Spinal cord (tissue), 10 donors: ENCODE measurements at places on chromosomes 3 and 15. TPM values are rescaled to one million over a fixed set of nuclear protein-coding genes. Genes with fewer than 3 reads are reported as not detected.
A peak's percentile ranks its signal among the peaks of the same experiment; 100 is the strongest.

Gene AADAC
- total RNA-seq, result not detected

Gene IMPG2
- 3.1 TPM for total RNA-seq

Gene CCR3
- total RNA-seq, result 0.20 TPM

Gene GHSR
- 0.17 TPM for total RNA-seq

Gene PRSS50
- not detected for total RNA-seq

DNA sequence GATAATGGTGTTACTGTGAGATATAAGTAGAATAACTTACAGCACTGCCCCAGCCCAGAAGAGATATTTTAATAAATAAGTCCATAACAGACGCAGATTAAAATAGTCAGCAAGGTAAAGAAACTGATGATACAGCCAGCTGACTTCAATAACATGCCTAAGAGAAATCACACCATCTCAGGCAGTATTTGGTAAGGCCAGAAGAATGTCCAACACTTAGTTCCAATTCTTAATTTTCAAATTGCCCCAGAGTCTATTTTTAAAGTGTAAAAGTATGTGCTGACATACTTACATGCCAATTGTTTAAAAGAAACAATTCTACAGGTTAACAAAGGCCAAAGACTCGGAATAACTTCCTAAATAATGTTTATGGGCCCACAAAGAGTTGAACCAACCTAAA, 1.6 kb downstream of the GNB4 start:
- H3K4me3 ChIP-seq, result peak overlapping the region; percentile 82
- no peaks in the 10 kb centered on the region for H3K4me1 ChIP-seq
- no peak for DNase-seq
- peak overlapping the region; percentile 90 for H3K27ac ChIP-seq

- H3K4me1 ChIP-seq, result no peaks in the 10 kb centered on the region
- H3K27ac ChIP-seq, result peak overlapping the region; percentile 15
- DNase-seq, result peak; percentile 52
- H3K4me3 ChIP-seq, result no peak overlapping the region
Observed at GRCh38 chr3:64766440-64766839, 78.6 kb upstream of the ADAMTS9 start.

- H3K27ac ChIP-seq, result no peak overlapping the region
- DNase-seq, result no peak
- peaks cover 7% of the 10 kb centered on the region for H3K36me3 ChIP-seq
Observed at GRCh38 chr3:14424711-14425580, 22.5 kb downstream of the SLC6A6 start.

DNA sequence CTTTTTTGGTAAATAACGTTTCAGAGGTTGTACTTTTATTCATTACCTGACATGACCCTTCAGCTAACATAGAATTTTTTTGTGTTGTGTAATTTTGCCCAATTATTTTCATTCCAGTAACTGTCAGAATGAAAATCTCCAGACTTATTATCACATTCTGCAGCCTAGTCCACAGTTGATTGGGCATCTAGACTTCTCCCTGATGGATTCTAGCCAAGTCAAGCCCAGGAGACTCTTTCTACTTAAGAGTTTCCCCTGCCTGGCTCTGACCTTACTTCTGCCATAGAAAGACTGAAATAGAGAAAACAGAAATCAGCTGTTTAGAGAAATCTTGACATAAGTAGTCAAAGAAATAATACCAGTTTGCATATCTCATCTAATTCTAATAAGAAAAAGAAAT, 82.9 kb upstream of the CDAN1 start:
- no peak for DNase-seq
- H3K27ac ChIP-seq, result no peak overlapping the region
- H3K4me1 ChIP-seq, result no peaks in the 10 kb centered on the region
- H3K36me3 ChIP-seq, result peaks cover 3% of the 10 kb centered on the region

DNA sequence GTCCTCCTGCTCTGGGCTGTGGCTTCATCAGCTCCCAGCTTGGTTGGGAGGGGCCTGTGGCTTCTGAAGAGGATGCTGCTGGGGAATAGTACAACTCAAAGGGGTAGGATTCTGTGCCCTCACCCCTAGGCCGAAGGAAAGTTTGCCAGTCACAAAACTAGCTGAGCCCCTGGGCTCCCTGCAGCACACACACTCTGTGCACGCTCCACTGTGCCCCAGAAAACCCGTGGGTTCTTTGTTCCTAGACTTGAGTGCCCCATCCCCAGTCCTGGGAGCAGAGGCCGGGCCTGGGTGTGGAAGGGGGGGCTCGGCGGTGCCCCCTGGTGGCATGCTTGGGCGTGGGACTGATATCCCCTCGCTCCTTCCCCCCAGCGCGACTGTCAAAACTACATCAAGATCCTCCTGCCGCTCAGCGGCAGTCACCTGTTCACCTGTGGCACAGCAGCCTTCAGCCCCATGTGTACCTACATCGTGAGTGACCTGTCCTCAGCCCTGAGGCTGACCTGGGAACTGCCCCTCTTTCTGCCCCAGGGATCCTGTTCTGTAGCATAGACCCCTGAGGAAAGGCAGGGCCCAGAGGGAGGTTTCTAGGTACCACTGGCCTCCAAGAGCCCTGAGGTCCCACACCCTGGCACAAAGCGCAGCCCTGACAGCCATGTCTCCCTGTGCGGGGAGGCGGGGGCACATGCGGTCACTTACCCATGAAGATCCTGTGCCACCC, 14.2 kb downstream of the CIB1 start:
- peaks cover 67% of the 10 kb centered on the region for H3K36me3 ChIP-seq
- H3K27me3 ChIP-seq, result no peaks in the 10 kb centered on the region
- H3K4me1 ChIP-seq, result peaks cover 21% of the 10 kb centered on the region
- no peak overlapping the region for H3K4me3 ChIP-seq

- H3K27ac ChIP-seq, result peak overlapping the region; percentile 77
- no peak for DNase-seq
- H3K4me1 ChIP-seq, result peaks cover 3% of the 10 kb centered on the region
- H3K36me3 ChIP-seq, result no peaks in the 10 kb centered on the region
- no peak overlapping the region for H3K4me3 ChIP-seq
Observed at GRCh38 chr3:106130384-106131198, 261.8 kb upstream of the CBLB start.

DNA sequence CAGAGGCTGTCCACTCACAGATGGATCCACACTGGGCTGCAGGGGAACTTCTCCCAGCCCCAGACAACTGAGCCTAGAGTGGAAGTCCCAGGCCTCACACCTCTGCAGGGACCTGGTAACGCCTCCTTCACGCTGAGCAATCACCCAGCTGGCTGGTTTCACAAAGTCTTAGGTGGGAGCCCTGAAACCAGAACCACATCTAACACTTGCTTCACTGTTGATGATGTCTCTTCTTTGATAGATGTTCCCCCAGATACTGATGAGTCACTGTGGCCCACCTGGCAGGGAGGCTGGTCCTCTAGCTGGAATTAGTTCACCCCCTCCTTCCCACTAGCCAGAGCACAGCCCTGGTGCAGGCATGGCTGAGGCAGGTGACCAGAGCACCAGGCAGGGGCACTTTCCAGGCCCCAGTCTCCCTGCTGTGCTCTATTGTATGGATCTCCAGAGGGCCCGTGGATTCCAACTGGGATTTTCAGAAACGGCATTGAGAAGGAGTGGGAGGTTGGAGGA, 33.5 kb downstream of the MYL3 start:
- no peak overlapping the region for H3K4me3 ChIP-seq
- H3K27me3 ChIP-seq, result no peaks in the 10 kb centered on the region
- DNase-seq, result no peak
- H3K27ac ChIP-seq, result no peak overlapping the region

- no peak for DNase-seq
- H3K27ac ChIP-seq, result peak overlapping the region; percentile 16
- H3K4me1 ChIP-seq, result peaks cover 20% of the 10 kb centered on the region
- H3K4me3 ChIP-seq, result peak overlapping the region; percentile 53
- no peaks in the 10 kb centered on the region for H3K27me3 ChIP-seq
Observed at GRCh38 chr3:52896613-52897012, 735 bp downstream of the STIMATE start.

DNA sequence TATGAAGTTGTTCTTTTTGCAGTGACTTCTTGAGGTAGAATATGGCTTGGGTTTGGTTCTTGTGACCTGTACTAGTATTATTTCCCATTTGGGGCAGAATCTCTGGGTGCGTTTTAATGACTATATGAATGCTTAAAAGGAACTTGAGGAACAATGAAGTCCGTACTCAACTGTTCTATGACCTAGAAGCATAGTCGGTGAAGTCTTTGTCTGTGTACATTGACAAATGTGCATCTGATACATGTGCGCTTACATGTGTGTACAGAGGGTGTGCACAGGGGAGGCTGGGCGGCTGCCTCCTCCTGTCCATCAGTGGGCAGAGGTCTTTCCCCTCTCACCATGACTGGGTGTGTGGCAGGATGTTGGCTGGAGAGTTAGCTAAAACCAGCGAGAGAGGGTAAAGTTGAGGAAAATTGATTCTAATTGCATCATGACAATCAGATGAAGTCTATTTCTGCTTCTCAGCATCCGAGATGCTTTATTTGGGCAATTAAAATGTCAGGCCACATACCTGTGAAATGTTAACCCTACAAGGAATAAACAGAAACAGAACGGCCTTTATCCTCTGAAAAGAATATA, 1.0 kb upstream of the NR2F2 start:
- DNase-seq, result no peak
- peak overlapping the region; percentile 92 for H3K4me3 ChIP-seq
- peaks cover 29% of the 10 kb centered on the region for H3K4me1 ChIP-seq
- H3K27me3 ChIP-seq, result peaks cover 30% of the 10 kb centered on the region
- H3K36me3 ChIP-seq, result peaks cover 17% of the 10 kb centered on the region

GRCh38 chr3:188829130-188829529, 342.6 kb upstream of the TPRG1 start:
- no peaks in the 10 kb centered on the region for H3K36me3 ChIP-seq
- H3K4me3 ChIP-seq, result no peak overlapping the region
- no peak overlapping the region for H3K27ac ChIP-seq
- no peak for DNase-seq
- no peaks in the 10 kb centered on the region for H3K27me3 ChIP-seq

DNA sequence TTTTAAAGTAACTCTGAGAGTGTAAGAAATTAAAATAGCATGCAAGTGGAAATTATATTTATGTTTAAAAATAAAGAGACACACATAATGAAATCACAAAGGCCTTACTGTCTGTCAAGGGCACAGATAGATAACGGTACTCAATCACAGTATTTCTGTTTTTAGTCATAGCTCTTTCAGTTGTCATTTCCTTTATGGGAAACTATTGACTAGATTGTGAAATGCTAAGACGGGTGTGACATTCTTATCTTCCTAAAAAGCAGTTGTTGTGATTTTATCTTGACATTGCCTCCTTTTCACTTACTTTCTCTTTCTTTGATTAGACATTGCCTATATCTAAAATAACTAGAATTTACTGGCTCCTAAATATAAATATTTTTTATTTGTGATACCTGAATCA, 100.1 kb upstream of the PLSCR5 start:
- H3K4me3 ChIP-seq, result no peak overlapping the region
- H3K4me1 ChIP-seq, result no peaks in the 10 kb centered on the region
- H3K36me3 ChIP-seq, result no peaks in the 10 kb centered on the region

- DNase-seq, result peak; percentile 33
- H3K27ac ChIP-seq, result peak overlapping the region; percentile 45
- H3K4me1 ChIP-seq, result peaks cover 3% of the 10 kb centered on the region
- no peaks in the 10 kb centered on the region for H3K36me3 ChIP-seq
- H3K27me3 ChIP-seq, result no peaks in the 10 kb centered on the region
- no peak overlapping the region for H3K4me3 ChIP-seq
Observed at GRCh38 chr3:114660124-114660523, 366.3 kb downstream of the TIGIT start.

- H3K36me3 ChIP-seq, result no peaks in the 10 kb centered on the region
- H3K27me3 ChIP-seq, result no peaks in the 10 kb centered on the region
- no peaks in the 10 kb centered on the region for H3K4me1 ChIP-seq
- H3K27ac ChIP-seq, result no peak overlapping the region
Observed at GRCh38 chr3:79011821-79012529, 755.8 kb downstream of the ROBO1 start.

- no peak overlapping the region for H3K4me3 ChIP-seq
- no peaks in the 10 kb centered on the region for H3K4me1 ChIP-seq
- DNase-seq, result peak; percentile 19
Observed at GRCh38 chr3:185865247-185865646, 40.4 kb upstream of the IGF2BP2 start.

- H3K4me1 ChIP-seq, result no peaks in the 10 kb centered on the region
- H3K27me3 ChIP-seq, result no peaks in the 10 kb centered on the region
- DNase-seq, result no peak
- H3K4me3 ChIP-seq, result no peak overlapping the region
- H3K27ac ChIP-seq, result no peak overlapping the region
Observed at GRCh38 chr3:64617610-64618009, 70.2 kb downstream of the ADAMTS9 start.

- H3K27ac ChIP-seq, result no peak overlapping the region
- H3K27me3 ChIP-seq, result peaks cover 42% of the 10 kb centered on the region
- DNase-seq, result no peak
- no peak overlapping the region for H3K4me3 ChIP-seq
- H3K4me1 ChIP-seq, result peaks cover 22% of the 10 kb centered on the region
Observed at GRCh38 chr3:196969660-196970546, 1.3 kb upstream of the PIGZ start.

- no peak overlapping the region for H3K4me3 ChIP-seq
- H3K27me3 ChIP-seq, result no peaks in the 10 kb centered on the region
- no peak overlapping the region for H3K27ac ChIP-seq
- no peaks in the 10 kb centered on the region for H3K4me1 ChIP-seq
- no peaks in the 10 kb centered on the region for H3K36me3 ChIP-seq
Observed at GRCh38 chr3:152513301-152513960, 244.7 kb downstream of the MBNL1 start.

DNA sequence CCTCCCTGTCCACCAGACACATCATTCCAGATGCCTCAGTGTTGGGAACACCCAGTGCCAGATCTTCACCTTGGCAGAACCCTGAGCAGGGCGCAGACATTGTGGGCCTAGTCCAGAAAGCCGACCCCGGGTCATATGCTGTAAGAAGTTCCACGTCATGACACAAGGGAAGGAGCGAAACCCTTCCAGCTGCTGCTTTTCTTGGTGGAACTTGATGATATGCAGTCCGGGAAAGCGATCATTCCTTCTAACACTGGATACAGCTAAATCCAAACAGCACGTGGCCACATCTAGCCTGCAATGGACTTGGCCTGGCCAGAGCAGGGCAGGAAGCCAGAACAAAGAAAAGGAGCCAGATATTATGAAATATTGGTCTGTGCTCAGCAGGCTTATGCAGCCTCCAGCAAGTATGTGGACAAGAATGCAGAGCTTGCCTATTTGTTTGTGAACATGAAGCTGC, 22.0 kb downstream of the GASK1A start:
- H3K27me3 ChIP-seq, result no peaks in the 10 kb centered on the region
- peak overlapping the region; percentile 84 for H3K27ac ChIP-seq
- H3K4me1 ChIP-seq, result peaks cover 35% of the 10 kb centered on the region
